ENCODE measurements at places on chromosomes 6 and 20.

DNA sequence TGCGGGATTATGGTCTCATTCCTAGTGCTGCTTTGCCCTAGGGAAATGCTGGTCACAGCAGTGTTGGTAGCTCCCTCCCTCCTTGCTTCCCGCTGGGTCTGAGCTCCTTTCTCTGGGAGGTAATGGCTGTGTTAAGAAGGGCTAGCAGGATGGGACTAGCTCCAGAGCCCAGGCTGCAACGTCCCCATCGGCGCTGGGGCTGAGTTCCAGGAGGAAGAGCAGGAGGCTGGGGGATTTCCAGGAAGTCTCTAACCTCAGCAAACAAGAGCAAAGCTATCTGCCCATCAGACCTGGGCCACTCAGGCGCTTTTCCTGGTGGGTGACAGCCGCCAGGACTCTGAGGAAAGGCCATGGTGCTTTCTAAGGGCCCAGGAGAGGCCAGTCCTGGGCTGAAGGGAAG is 174.2 kb downstream of the DLL1 start:
- DNase-seq = no peak

- DNase-seq = no peak
Observed at GRCh38 chr20:33751775-33752174, 20.0 kb downstream of the ZNF341 start.

- DNase-seq = no peak
Observed at GRCh38 chr6:52509281-52510212, 67.3 kb downstream of the TRAM2 start.

- DNase-seq = no peak
Observed at GRCh38 chr6:62354261-62354660, 68.2 kb upstream of the KHDRBS2 start.
